ENCODE measurements at places on chromosomes 2 and 18.

GRCh38 chr2:7102826-7103225 is 185.6 kb downstream of the RNF144A start:
- no peak for DNase-seq

- no peak for DNase-seq
Observed at GRCh38 chr2:43376523-43377198, 150.3 kb upstream of the ZFP36L2 start.

GRCh38 chr2:2646433-2647051 is 315.5 kb upstream of the MYT1L start:
- DNase-seq: no peak

- DNase-seq: no peak
Observed at GRCh38 chr2:197784956-197785941, at the start of gene BOLL. BOLL (minus strand) TSS chr2:197785319; CDS start chr2:197781850, 3,469 bp downstream.

- no peak for DNase-seq
Observed at GRCh38 chr2:70936165-70936978, 672 bp downstream of the ATP6V1B1 start.

DNA sequence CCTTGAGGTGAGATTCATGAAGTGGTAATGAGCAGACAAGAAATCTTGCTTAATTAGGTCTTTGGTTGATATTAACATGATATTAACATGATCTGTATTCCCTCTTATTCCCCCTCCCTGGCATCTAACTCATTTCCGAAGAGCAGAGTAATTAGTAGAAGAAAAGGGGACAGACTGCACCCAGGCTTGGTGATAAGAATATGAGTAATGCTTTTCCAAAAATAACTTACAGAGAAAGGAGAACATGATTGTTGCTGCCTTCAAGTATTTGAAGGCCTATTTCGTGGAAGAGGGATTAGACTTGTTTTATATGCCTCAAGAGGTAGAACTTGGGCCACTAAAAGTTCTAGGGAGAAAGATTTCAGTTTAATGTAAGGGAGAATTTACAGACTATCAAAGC is 130.6 kb upstream of the ATP5MC3 start:
- no peak for DNase-seq

DNA sequence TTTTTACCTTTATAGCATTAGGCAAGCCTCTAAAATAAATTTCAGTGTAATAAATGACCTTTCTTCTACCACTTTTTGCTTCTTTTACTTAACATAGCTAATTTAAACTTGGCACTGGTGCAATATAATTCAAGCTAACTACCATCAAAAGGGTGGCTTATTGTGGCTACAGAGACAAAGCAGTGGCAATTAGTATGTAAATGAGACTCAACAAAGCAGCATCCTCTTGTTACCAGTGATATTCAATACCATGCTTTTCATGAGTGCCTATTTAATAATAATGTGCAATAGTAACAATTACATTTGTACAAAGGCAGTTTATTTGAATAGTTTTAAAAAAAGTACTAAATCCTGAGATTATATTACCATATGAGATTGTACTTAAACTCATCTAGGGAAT is 93.4 kb downstream of the SOS1 start:
- DNase-seq: no peak

DNA sequence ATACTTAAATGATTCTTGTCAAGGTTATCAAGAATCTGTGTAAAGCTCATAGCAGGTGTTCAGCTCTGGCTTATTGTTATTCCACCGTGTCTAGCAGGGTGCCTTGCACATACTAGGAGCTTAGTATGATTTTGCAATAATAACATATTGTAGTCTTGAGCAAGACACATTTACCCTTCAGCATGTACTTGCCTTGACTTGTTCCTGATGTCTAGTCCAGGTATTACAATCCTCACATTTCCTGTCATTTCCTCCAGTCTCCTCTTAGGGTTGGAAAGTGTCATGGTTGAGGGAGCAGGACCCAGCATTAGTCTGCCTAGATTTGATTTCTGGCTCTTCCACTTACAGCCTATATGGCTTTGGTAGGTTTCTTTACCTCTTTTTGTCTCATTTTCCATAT is 246.1 kb downstream of the RAD51AP2 start:
- DNase-seq: no peak

GRCh38 chr2:178630581-178630980 is 150.3 kb downstream of the PLEKHA3 start:
- no peak for DNase-seq
